Keratinocyte (primary cell): ENCODE measurements at places on chromosomes 7 and 10. TPM values are rescaled to one million over a fixed set of nuclear protein-coding genes. Genes with fewer than 3 reads are reported as not detected.

Gene MYOF
- polyA plus RNA-seq: 174 to 276 TPM (median 232 TPM) in 3 replicates

Gene TMEM213
- not detected in 3 replicates for polyA plus RNA-seq

Gene DRGX
- not detected in 3 replicates for polyA plus RNA-seq

Gene ATOH7
- polyA plus RNA-seq: 0.04 to 0.07 TPM in 2 of 3 replicates, not detected in the other

Gene GPR85
- polyA plus RNA-seq: 1.6 to 2.0 TPM (median 2.0 TPM) in 3 replicates

Gene DLG5
- 9.5 to 35.9 TPM (median 17.2 TPM) in 3 replicates for polyA plus RNA-seq

Gene NEURL1
- polyA plus RNA-seq: 0.02 to 0.12 TPM (median 0.03 TPM) in 3 replicates

Gene DNAJB6
- 76.8 to 163 TPM (median 152 TPM) in 3 replicates for polyA plus RNA-seq

Gene FAM24A
- polyA plus RNA-seq: not detected in 3 replicates

Gene OGDHL
- polyA plus RNA-seq: 0.06 to 0.31 TPM (median 0.09 TPM) in 3 replicates

Gene HOXA13
- not detected in 3 replicates for polyA plus RNA-seq

Gene XRCC2
- polyA plus RNA-seq: 0.86 to 3.8 TPM (median 2.0 TPM) in 3 replicates

Gene FOXI2
- not detected in 3 replicates for polyA plus RNA-seq

Gene HOXA9
- polyA plus RNA-seq: 9.0 to 40.5 TPM (median 28.1 TPM) in 3 replicates

Gene OR2A5
- not detected in 3 replicates for polyA plus RNA-seq

Gene MAGI2
- 0.05 to 0.10 TPM (median 0.07 TPM) in 3 replicates for polyA plus RNA-seq

Gene ACSM6
- 0.04 TPM in 1 of 3 replicates, not detected in the others for polyA plus RNA-seq

Gene CHRM2
- not detected in 3 replicates for polyA plus RNA-seq

Gene MNX1
- polyA plus RNA-seq: 0.02 TPM in 1 of 3 replicates, not detected in the others

Gene GARIN1A
- polyA plus RNA-seq: 0.69 to 1.1 TPM (median 0.87 TPM) in 3 replicates

Gene DNAH11
- polyA plus RNA-seq: under 0.01 to 0.21 TPM (median 0.09 TPM) in 3 replicates

Gene STOX1
- 0.11 to 0.24 TPM (median 0.14 TPM) in 3 replicates for polyA plus RNA-seq

Gene GSDME
- 81.7 to 105 TPM (median 95.6 TPM) in 3 replicates for polyA plus RNA-seq

Gene ADAM22
- 0.03 to 0.11 TPM (median 0.07 TPM) in 3 replicates for polyA plus RNA-seq

Gene NEUROD6
- polyA plus RNA-seq: not detected in 3 replicates

Gene CRTAC1
- not detected in 3 replicates for polyA plus RNA-seq

Gene SPDYE2B
- not detected in 3 replicates for polyA plus RNA-seq

Gene ZNF365
- 11.9 to 20.9 TPM (median 15.9 TPM) in 3 replicates for polyA plus RNA-seq

Gene EPHB6
- 0.59 to 3.0 TPM (median 1.9 TPM) in 3 replicates for polyA plus RNA-seq

Gene SLC26A5
- not detected in 3 replicates for polyA plus RNA-seq

Gene CTTNBP2
- polyA plus RNA-seq: 0.55 to 1.3 TPM (median 0.63 TPM) in 3 replicates

Gene RELN
- polyA plus RNA-seq: 0.01 TPM in 1 of 3 replicates, not detected in the others

Gene SYT15B
- 0.13 TPM in 1 of 3 replicates, not detected in the others for polyA plus RNA-seq

Gene AKR1D1
- not detected in 3 replicates for polyA plus RNA-seq

Gene CFAP69
- polyA plus RNA-seq: 0.35 to 1.6 TPM (median 0.67 TPM) in 3 replicates

Gene ZNF12
- 7.6 to 12.5 TPM (median 12.3 TPM) in 3 replicates for polyA plus RNA-seq

Gene BMPER
- polyA plus RNA-seq: 0.57 to 0.67 TPM (median 0.58 TPM) in 3 replicates

Gene CLIP2
- 2.6 to 4.1 TPM (median 3.8 TPM) in 3 replicates for polyA plus RNA-seq

Gene PNLIPRP3
- 64.5 to 120 TPM (median 117 TPM) in 3 replicates for polyA plus RNA-seq

Gene ZYX
- 17.6 to 77.8 TPM (median 22.5 TPM) in 3 replicates for polyA plus RNA-seq

Gene SPAM1
- polyA plus RNA-seq: not detected in 3 replicates

Gene PAX4
- polyA plus RNA-seq: not detected in 3 replicates

Gene WASL
- 9.5 to 17.5 TPM (median 15.9 TPM) in 3 replicates for polyA plus RNA-seq

Gene GALNT17
- polyA plus RNA-seq: not detected in 3 replicates

Gene CALML3
- polyA plus RNA-seq: 7.6 to 20.2 TPM (median 14.1 TPM) in 3 replicates

Gene GRM3
- not detected in 3 replicates for polyA plus RNA-seq

Gene C10orf53
- not detected in 3 replicates for polyA plus RNA-seq

Gene CYP2C19
- 0.03 TPM in 1 of 3 replicates, not detected in the others for polyA plus RNA-seq

Gene NME8
- polyA plus RNA-seq: not detected in 3 replicates

Gene POLL
- 11.6 to 18.6 TPM (median 11.9 TPM) in 3 replicates for polyA plus RNA-seq

Gene CYP3A7
- polyA plus RNA-seq: not detected in 3 replicates
